ENCODE measurements at places on chromosomes 2 and 18.
A peak's percentile ranks its signal among the peaks of the same experiment; 100 is the strongest.

GRCh38 chr18:34120294-34120693 lies 104.4 kb downstream of the NOL4 start:
- no peak for DNase-seq

DNA sequence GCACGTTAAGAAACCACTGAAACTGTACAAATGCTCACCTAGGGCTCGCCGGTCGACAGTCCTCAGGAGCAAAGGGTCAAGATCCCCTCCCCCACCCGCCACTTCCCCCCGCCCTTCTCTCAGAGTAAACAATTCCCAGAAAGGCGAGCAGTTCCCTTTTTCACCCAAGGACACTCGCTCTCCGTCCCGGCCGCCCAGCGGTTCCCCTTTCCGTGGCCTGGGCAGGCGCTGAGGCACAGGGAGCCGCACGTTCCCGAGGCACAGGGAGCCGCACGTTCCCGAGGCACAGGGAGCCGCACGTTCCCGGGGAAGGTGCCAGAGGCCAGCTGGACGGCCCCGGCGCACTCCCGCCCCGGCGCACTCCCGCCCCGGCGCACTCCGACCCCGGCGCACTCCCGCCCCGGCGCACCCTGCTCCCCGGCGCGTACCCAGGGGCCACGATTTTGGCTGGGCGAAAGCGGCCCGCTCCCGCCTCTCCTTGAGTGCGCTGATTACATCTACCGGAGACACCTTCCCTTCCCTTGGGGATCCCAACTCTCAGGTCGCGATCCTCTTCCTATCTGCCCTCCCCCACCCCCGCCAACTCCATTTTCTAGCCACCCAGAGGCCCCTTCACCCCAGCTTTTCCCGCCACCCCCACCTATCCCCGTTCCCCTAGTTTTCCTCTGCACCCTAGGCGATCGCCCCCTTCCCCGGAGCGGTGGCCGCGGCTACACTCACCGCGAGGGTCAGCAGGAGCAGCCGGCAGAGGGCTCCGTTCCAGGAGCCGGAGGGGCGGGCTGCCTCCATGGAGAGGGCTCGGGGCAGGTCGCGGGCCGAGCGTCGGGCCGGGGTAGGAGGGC lies 817 bp downstream of the DSC2 start:
- peak; percentile 40 for DNase-seq

GRCh38 chr2:18987592-18988073 lies 370.8 kb downstream of the OSR1 start:
- peak; percentile 64 for DNase-seq

DNA sequence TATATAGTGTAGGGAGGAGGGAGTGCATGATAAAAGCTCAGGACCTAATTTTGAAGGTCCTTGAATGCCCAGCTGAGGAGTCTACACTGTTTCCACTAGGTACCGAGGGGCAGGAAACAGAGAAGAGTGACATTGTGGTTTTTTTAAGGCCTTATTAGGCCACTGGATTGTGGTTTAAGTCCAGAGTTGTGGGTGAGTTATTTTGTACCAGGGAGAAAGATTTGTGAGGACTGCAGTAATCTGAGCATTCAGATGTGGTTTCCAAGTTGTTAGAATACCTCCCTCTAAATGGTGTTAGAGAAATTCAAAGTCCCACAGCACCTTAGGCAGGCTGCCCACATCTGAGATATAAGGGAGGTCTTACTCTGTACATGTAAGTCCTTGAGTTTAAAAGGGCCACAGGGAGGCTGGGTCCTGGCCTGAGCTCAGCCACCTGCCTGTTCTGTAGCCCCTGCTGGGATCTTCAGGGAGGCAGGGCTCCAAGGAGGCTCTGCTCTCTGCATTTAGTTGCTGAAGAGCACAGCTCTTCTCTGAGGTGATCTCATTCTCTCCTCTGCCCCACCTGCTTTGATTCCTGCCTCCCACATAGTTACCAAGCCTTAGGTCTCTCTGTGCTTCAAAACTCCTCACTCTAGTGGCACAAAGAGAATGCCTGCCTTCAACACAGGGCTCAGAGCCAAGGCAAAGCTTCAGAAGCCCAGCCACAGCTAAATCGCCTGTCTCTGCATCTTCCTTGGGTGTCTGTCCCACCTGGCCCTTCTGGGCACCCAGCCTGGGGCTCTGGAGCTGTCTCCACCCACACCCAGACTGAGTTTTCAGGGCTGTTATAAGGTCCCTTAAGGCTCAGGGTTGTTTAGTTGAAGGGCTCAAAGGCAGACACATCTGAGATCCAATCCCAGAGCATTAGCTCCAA lies 88.1 kb downstream of the VSNL1 start:
- no peak for DNase-seq

DNA sequence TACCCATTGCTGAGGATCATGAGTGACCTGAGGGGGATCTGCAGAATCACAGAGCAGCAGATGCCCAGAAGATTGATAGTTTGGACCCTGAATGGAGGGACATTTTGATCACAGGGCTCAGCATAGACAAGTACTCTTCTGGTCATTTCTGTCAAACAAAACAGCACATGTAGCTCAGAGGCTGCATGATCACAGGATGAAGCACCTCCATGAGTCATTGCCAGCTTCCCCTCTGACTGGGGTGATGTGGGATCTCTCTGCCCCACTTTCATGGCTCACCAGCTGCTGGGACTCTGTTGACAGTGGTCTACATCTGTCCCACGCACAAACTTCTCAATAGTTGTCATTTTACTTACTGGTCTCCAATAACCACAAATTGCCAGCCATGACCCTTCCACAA lies 264.1 kb downstream of the RPIA start:
- no peak for DNase-seq

- DNase-seq: peak; percentile 18
These were observed 34.1 kb downstream of the RAPH1 start for GRCh38 chr2:203500951-203501350.

DNA sequence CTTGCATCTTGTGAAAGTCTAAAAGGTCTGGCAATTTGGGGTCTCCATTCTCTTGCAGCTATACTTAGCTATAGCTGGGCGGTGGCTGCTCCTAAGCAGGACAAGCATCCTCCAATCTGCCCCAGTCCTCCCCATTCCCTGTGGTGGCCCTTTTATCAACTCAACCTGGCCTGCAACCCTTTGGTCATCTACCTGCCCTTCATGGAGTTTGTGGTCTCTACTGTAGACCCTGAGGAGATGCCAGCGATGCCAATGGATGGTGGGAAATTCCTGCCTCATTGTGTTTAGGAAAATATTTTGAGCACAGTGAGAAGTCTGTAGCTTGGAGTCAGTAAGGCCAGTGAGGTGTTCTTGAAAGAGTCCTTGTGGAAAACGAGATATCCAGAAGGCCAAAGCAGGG lies 143.4 kb downstream of the CAPN13 start:
- no peak for DNase-seq

- no peak for DNase-seq
These were observed 429.0 kb downstream of the SUCLG1 start for GRCh38 chr2:84029903-84030575.

- peak; percentile 43 for DNase-seq
These were observed 149.4 kb downstream of the TNS1 start for GRCh38 chr2:217853301-217853881.

- no peak for DNase-seq
These were observed 55.2 kb upstream of the MAPRE2 start for GRCh38 chr18:34985963-34986362.

- DNase-seq: peak; percentile 84
These were observed 27.5 kb downstream of the SIX2 start for GRCh38 chr2:44981714-44982108.

- peak; percentile 67 for DNase-seq
These were observed 470.6 kb upstream of the MEX3C start for GRCh38 chr18:51668101-51668500.

- no peak for DNase-seq
These were observed 152.8 kb upstream of the ACAA2 start for GRCh38 chr18:49966090-49966489.

- DNase-seq: no peak
These were observed 36.6 kb downstream of the SCTR start for GRCh38 chr2:119487434-119488244.

GRCh38 chr2:172137109-172137508 lies 34.4 kb upstream of the DLX2 start:
- no peak for DNase-seq

DNA sequence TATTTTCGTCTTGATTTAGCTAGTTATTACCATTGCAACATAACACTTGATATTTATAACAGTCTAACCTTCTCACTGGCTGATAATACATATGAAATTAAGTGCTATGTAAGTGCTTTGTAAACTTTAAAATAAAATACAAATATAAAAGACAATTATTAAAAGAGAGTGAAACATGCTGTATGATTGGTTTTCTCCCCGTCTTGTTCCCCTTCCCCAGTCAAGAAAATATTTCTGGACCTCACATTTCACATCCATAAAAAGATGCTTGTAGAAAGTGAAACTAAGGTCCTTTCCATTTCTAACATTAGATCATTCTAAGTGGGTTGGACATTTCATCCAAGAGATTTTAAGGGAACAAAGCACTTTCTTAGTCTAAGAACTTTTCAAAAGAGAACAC lies 310.2 kb upstream of the LRATD1 start:
- no peak for DNase-seq

DNA sequence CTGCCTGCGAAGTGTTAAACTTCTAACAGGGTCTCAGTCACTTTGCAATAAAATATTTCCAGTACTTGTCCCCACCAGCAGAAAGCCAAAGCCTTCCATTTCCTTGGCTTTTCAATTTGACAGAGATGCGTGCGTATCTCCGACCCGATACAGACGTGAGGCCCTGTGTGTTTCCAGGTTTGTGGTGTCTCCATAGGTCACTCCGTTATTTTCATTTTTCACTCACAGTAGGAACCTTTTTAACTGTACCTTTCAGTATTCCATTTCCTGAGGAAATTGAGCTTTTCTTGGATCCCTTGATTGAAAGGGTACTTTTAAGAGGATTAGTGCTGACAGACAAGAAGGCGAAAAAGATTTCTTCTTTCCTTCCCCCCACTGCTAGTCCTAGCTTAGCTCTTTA lies 116.3 kb upstream of the TTN start:
- DNase-seq: no peak

GRCh38 chr2:203586696-203587095 lies 51.6 kb upstream of the RAPH1 start:
- DNase-seq: no peak
